ENCODE measurements at places on chromosomes 6 and 20. TPM values are rescaled to one million over a fixed set of nuclear protein-coding genes. Genes with fewer than 3 reads are reported as not detected.

Gene UBR2
- total RNA-seq, result 25.9 TPM

Gene FRK
- 20.0 TPM for total RNA-seq

Gene LRRC1
- 22.8 TPM for total RNA-seq

Gene GATA5
- total RNA-seq, result 0.27 TPM

Gene LY6G6F
- not detected for total RNA-seq

Gene APOBEC2
- not detected for total RNA-seq

Gene STX11
- total RNA-seq, result 12.1 TPM

- DNase-seq, result no peak
Observed at GRCh38 chr6:37793067-37793466, 26.5 kb upstream of the ZFAND3 start.

GRCh38 chr20:34210271-34210670 is 31.0 kb upstream of the ASIP start:
- no peak for DNase-seq

DNA sequence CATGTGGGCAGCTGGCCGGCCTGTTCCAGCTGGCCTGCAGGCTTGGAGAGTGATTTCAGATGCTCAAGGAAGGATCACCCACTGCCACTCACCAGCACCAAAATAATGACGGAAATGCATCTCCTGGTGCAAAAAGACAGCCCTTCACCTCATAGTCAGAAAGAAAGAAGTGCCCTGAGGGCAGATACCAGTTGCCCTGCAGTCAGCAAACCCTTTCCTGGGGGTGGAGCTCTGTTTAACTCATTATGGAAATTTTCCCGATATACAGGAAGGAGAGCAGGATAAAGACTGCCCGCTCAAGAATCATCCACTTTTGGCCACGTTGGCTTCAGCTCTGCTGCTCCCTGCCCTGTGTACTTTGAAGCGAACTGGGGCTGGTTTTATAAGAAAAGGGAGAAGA is 127.9 kb downstream of the GRM4 start:
- DNase-seq, result no peak

DNA sequence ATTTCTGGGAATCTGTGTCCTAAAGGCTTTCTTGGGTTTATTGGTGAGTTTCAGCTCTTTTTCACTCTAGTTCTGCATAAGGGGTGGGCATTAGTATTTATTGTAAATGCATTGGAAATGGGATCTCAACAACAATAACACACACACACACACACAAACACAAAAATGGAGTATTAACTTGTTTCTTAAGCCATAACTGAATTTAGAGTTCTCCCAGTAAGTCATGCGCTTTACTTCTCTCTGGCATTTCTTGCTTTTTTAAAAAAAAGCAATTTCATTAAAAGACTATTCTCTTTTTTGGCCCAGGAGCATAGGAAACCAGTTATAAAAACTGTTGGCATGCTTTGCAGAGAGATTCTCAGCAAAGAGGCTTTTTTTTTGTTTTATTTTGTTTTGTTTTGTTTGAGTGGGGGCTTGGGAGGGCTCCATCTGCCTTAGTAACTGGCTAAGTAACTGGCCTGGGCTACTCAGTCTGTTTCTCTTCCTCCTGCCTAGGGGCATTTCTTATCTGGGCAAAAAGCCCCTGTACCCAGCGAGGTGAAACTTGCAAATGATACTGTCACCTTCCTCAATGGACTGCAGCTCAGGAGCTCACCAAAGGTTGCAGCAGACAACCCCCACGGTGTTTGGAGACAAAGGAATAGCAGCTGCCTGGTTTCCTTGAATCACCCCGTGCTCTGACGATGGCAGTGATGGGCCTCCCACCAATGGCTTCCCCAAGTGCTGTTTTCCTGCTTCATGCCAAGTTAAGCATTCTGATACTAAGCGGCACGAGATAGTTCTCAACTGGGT is 128.5 kb downstream of the BCAS1 start:
- no peak for DNase-seq

DNA sequence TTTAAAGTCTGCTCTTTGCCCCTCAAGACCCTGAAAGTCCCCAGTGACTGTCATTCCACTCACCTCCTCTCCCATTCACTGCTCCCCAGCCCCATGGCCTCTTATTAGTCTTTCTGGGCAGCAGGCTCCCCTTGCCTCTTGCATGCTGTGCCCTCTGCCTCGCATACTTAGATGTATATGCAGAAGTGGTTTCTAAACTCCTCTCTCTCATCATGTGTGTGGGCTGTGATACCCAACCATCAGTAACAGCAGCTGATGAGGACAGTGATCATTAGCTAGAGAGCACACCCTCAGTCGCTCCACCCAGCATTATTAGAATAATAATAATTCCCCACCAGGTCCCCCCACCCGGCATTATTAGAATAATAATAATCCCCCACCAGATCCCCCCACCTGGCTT is 14.5 kb downstream of the PKIG start:
- no peak for DNase-seq

DNA sequence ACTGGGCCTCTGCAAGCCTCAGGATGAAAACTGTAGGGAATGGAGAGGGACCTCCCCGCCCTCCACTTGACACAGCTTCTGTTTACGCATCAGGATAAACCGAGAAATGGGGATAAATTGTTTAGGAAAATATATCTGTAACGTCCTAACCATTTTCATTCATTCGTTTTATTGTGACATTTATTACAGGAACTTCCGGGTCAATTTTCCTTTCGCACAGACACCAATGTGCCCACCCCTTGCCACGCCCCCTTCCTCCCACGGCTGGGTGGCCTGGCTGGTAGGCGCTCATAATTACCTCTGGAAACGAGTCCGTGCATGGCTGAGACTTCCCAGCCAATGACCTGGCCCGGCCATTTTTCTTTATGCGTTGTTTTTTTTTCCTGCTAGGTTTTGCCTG is 96.1 kb downstream of the BMP7 start:
- no peak for DNase-seq

- DNase-seq, result no peak
Observed at GRCh38 chr6:37435373-37435772, 2.4 kb downstream of the CMTR1 start.

DNA sequence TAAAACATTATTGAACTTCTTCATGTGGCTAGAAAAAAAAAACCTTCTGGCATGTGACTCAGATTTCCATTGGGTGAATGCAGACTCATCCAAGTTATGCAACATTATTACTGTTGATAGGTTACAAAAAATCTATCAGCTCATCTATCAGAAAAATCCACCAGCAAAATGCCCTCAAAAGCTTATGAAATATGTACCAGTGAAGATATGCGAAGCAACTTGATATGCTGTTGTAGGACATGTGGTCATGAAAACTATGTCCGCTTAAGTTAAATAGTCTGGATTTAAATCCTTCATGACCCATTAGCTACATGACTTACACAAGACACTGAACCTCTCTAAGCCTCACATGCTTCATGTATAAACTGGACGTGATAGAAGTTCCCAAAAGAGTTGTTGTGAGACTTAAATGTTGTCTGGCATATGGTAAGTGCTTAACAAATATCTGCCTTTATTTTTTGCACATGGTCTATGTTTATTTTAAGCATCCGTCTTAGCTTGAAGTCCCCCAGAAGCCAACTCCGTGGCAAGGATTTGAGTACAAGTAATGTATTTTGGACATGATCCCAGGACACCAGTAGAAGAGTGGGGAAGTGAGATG is 12.5 kb upstream of the BFSP1 start:
- no peak for DNase-seq

DNA sequence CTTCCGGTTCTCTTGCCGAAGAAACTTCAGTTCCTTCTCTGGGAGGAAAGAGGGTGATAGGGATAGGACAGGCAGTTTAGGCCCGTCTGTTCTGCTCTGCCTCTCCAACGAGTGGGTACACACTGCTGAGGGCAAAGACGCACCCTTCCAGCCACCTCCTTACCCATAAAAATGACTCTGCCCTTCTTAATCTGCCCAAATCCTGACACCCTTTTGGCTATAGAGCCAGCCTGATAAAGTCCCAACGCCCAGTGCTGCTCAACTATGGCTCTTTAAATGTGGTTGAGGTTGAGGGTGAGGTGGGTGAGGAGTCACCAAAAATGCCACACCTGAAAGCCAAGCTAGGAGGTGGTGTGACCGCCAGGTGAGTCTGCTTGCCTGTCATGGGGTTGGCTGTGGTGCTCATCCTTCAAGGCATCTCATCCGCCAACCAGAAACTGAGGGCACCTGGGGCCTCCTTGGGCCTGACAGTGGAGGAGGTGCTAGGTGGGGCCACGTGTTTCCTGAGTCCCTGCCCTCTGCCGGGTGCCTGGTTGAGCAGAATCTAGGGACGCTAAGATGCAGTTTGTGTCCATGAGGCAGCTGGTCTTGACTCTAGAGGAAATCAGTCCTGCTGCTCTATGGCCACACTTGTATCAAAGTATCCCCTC is 16.3 kb downstream of the CCDC167 start:
- DNase-seq, result no peak

Data from thoracic aorta (tissue), 2 donors.